ENCODE measurements at places on chromosomes 6 and 20. TPM values are rescaled to one million over a fixed set of nuclear protein-coding genes. Genes with fewer than 3 reads are reported as not detected.
A peak's percentile ranks its signal among the peaks of the same experiment; 100 is the strongest.

DNA sequence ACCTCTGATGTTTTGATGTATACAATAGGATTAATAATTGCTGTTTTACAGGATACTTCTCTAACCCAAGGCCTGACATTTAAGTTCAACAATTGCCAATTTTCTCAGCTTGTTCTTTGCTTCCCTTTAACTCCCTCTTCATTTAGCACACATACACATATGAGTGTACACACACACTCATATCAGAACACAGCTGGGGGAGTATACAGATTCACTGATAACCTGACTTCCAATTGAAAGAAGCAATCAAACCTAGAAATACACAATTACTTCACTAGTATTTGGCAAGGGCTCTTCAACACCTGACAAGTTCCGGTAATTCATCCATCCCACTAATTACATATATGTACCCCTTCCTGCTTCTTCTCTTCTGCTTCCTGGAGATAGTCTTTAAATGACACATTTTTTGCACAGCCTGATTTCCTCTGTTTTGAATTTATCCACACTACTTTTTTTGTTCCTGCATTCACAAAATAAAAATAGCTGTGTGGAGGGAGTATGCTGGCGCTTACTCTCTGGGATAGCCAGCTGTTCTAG, 11.2 kb downstream of the UST start:
- H3K36me3 ChIP-seq, result no peaks in the 10 kb centered on the region
- H3K4me1 ChIP-seq, result peaks cover 24% of the 10 kb centered on the region
- no peak overlapping the region for H3K27ac ChIP-seq
- H3K27me3 ChIP-seq, result no peaks in the 10 kb centered on the region
- DNase-seq, result no peak

DNA sequence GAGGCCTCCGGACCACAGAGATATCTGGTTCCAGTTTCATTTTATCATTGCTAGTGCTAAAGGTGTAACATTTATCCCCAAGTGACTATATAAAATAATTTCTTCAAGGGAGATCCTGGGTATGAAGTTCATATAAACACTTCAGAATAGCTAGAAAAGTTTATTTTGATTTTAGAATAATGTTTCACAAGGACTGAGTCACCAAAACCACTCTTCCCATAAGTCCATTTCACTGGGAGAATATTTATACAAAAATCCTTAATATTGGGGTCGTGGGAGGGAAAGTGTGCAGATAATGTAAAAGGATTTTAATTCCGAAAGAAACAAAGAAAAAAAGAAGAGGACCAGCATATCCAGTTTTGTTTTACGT, 128.1 kb downstream of the ISM1 start:
- H3K27me3 ChIP-seq, result no peaks in the 10 kb centered on the region
- H3K4me1 ChIP-seq, result no peaks in the 10 kb centered on the region
- H3K4me3 ChIP-seq, result no peak overlapping the region
- H3K36me3 ChIP-seq, result no peaks in the 10 kb centered on the region
- DNase-seq, result no peak

The POM121L2 gene
- total RNA-seq, result 0.10 TPM

DNA sequence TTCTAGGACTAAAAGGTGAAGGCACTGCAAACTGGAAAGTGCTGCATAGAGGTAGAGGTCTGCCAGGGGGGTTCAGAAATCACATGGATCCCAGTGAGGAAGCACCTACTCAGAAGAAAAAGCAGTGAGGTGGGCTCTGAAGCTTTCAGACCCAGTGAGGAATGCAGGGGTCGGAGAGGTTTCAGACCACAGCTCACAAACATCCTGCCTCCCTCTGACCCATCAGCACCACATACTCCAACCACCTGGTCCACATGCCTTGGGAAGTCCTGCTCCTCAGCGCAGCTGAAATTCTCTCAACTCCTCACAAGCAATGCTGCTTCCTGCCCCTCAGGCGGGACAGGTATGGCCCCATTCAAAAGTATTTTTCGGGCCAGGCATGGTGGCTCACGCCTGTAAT, 20.2 kb downstream of the MRPL14 start:
- no peak overlapping the region for H3K27ac ChIP-seq
- no peaks in the 10 kb centered on the region for H3K27me3 ChIP-seq

DNA sequence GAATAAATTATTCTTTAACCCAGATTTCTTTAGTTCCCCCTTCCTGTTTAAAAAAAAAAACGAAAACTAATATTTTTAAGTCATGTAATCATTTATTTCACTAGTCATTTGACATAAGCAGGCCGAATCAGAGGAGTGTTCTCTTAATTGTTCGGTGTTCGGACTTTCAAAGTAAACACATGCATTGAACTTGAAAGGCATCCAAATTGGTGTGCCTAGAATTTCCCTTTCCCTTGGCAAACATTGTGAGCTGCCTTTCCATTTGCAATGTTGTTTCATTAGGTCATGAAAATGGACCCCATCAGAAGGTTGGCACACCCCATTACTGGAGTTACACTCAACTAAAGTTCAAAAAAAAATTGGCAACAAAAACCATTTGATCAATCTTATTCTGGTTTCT, 283.0 kb upstream of the MARCKS start:
- no peak for DNase-seq
- peaks cover 3% of the 10 kb centered on the region for H3K4me1 ChIP-seq
- no peaks in the 10 kb centered on the region for H3K36me3 ChIP-seq
- H3K27ac ChIP-seq, result no peak overlapping the region

- DNase-seq, result no peak
- no peaks in the 10 kb centered on the region for H3K36me3 ChIP-seq
- no peak overlapping the region for H3K4me3 ChIP-seq
- no peak overlapping the region for H3K27ac ChIP-seq
- no peaks in the 10 kb centered on the region for H3K27me3 ChIP-seq
Measured at GRCh38 chr6:22596011-22596410, 26.6 kb downstream of the HDGFL1 start.

DNA sequence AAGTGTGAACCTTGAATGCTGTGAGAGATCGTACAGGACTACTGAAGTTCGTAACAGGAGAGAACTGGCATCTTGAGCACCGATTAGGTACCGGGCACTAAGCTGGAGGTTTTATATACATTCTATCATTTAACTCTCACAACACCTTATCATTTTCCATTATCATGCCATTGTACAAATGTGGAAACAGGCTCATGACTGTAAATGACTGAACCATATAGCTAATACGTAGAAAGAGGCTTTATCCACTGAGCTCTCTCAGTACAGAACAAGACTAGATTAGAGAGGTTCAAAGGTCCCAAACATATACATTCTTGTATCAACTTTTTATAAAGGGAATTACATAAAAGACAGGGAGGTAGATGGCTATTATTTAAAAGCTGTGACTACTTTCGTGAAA, 130.6 kb downstream of the CEP57L1 start:
- H3K27me3 ChIP-seq, result no peaks in the 10 kb centered on the region
- H3K4me1 ChIP-seq, result peaks cover 12% of the 10 kb centered on the region
- H3K36me3 ChIP-seq, result no peaks in the 10 kb centered on the region
- no peak overlapping the region for H3K27ac ChIP-seq
- no peak for DNase-seq
- no peak overlapping the region for H3K4me3 ChIP-seq

DNA sequence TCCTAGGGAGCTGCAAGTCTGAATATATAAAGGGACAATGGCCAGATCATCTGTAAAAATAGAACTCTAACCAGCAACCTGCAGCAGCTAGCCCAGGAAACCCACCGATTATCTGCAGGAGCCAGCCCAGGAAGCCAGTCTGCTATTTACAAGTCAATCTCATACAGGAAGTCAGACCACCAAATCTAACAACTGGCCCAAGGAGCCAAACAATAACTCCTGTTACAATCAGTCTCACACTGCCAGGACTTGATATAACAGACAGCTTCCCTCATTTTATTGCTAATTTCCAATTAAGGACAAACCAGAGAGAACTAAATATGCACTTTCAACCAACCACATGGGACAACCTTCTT, 14.4 kb upstream of the RIN2 start:
- H3K27ac ChIP-seq, result peak overlapping the region; percentile 61
- H3K4me1 ChIP-seq, result peaks cover 16% of the 10 kb centered on the region
- H3K4me3 ChIP-seq, result no peak overlapping the region
- H3K27me3 ChIP-seq, result no peaks in the 10 kb centered on the region

DNA sequence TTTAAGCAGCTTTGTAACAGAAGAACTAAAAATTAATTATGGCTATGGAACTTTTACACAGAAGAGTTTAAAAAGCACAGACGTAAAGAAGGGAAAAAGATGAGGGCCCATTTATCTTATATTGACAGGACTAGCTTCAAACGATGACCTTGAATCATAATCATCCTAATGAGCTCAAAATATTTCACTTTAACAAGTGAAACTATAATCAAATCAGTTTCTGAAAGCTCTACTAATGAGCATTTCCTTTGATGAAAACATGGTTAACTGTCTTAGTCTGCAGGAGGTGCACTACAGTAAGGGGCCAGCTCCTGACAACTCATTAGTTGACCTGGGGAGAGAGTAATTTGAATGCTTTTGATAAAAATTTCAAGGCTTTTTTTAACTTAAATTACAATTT, 228.0 kb upstream of the DEFB112 start:
- no peaks in the 10 kb centered on the region for H3K36me3 ChIP-seq
- H3K27ac ChIP-seq, result no peak overlapping the region
- H3K4me3 ChIP-seq, result no peak overlapping the region
- H3K4me1 ChIP-seq, result no peaks in the 10 kb centered on the region

DNA sequence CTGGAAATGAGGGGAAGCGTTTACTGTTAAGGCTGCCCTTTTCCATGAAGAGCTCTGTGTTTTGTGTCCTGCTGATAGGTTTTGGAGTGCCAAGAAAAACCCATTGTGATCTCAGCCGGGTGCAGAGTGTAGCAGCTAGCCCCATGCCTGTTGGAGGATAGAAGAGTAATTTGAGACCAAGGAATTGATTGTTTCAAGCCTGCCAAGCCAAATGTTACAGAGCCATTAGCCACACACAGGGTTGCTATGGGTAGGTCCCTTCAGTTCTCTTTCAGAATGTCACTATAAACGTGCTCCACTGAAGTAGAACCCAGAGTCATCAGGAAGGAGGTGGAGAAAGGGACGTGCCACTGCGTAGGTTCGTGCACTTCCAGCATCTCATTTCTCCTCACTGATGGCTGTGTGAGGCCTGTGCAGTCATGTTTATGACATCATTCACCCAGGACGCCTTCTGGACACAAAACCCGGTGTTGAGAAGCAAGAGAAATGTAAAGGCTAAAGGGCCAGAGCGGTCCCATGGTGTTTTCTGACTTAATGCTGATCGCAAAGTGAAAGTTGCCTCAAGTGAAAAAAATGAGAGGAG, 6.6 kb downstream of the GMPR start:
- peak overlapping the region; percentile 4 for H3K27ac ChIP-seq
- no peak overlapping the region for H3K4me3 ChIP-seq

- no peak for DNase-seq
- no peaks in the 10 kb centered on the region for H3K4me1 ChIP-seq
- no peaks in the 10 kb centered on the region for H3K36me3 ChIP-seq
- H3K27me3 ChIP-seq, result peaks cover 3% of the 10 kb centered on the region
- no peak overlapping the region for H3K27ac ChIP-seq
Measured at GRCh38 chr6:34174846-34175399, 29.0 kb upstream of the GRM4 start.

GRCh38 chr6:99030915-99031314, 83.2 kb upstream of the FBXL4 start:
- H3K27ac ChIP-seq, result no peak overlapping the region
- no peak for DNase-seq
- H3K36me3 ChIP-seq, result no peaks in the 10 kb centered on the region
- no peak overlapping the region for H3K4me3 ChIP-seq
- peaks cover 4% of the 10 kb centered on the region for H3K4me1 ChIP-seq

DNA sequence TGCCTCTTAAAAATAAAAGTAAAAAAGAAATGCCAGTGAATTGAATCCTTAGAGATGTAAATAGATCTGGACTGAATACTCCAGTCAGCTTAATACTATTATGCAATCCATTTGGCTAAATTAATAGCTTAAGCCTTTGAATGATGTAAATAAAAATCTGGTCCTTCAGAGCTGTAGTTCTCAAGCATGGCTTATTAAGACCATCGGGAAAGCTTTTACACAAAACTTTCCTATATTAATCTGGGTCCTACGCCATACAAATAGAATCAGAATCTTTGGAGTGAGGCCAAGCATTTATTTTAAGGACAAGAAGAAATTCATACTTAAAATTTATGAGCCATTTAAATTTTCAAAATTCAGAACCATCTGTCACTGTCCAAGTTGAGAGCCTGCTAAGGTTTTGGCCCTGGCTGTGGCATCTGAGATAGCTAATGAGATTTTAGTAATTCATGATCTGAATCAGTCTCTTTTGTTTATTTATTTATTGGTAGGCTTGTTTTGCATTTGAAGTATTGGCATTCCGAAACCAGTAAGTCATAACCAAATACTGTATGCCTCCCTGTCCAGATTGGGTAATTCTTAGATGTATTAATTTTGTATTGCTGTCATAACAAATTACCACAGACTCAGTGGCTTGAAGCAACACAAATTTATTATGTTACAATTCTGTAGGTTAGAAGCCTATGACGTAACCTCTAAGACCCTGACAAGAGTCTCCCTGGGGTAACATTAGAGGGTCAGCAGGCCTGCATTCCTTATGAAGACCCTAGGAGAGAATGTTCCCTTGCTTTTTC, 228.1 kb upstream of the RAB32 start:
- DNase-seq, result no peak
- no peaks in the 10 kb centered on the region for H3K4me1 ChIP-seq
- no peaks in the 10 kb centered on the region for H3K27me3 ChIP-seq
- H3K4me3 ChIP-seq, result no peak overlapping the region
- H3K36me3 ChIP-seq, result no peaks in the 10 kb centered on the region
- H3K27ac ChIP-seq, result no peak overlapping the region
